GM23338 (cell line): ENCODE measurements at places on chromosomes 5 and 9. TPM values are rescaled to one million over a fixed set of nuclear protein-coding genes. Genes with fewer than 3 reads are reported as not detected.

MZB1 gene
- 0.52 and 0.71 TPM in 2 replicates for polyA plus RNA-seq

NR4A3 gene
- polyA plus RNA-seq, result 0.10 and 0.17 TPM in 2 replicates

FCN1 gene
- polyA plus RNA-seq, result not detected in 2 replicates

CARTPT gene
- polyA plus RNA-seq, result not detected in 2 replicates

ANAPC2 gene
- polyA plus RNA-seq, result 16.4 and 19.2 TPM in 2 replicates

PLEKHG4B gene
- polyA plus RNA-seq, result 33.5 and 34.2 TPM in 2 replicates

ANKRD20A1 gene
- 0.59 and 0.91 TPM in 2 replicates for polyA plus RNA-seq

PWWP2A gene
- polyA plus RNA-seq, result 48.7 and 51.5 TPM in 2 replicates

DAP gene
- polyA plus RNA-seq, result 31.5 and 37.6 TPM in 2 replicates

BHMT2 gene
- 1.1 and 1.9 TPM in 2 replicates for polyA plus RNA-seq

APBA1 gene
- polyA plus RNA-seq, result 0.26 TPM in 2 replicates

C1QTNF3 gene
- polyA plus RNA-seq, result 0.97 and 2.0 TPM in 2 replicates
